ENCODE measurements at places on chromosomes 11 and 22.

GRCh38 chr11:119472856-119473222, 49.9 kb upstream of the THY1 start:
- DNase-seq, result no peak

DNA sequence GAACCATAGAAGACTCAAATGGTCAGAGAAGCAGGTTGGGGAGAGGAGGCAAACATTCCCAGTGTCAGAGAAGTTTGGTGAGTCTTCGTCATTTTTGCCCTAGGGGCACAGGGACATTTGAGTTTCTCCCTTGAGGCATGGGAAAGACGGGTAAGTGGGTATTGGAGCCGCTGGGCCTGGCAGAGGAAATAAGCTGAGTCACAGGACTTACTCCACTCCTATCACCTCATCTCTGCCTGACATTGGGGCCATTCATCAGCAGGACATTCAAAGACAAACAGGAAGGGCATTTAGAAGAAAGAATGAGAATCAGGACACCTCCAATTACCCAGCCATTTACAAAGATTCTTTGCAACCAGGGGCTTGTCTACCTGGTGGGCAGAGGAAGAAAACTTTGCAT, 100.7 kb upstream of the SEZ6L start:
- DNase-seq, result no peak

GRCh38 chr11:22415476-22415875, 77.3 kb downstream of the SLC17A6 start:
- no peak for DNase-seq

DNA sequence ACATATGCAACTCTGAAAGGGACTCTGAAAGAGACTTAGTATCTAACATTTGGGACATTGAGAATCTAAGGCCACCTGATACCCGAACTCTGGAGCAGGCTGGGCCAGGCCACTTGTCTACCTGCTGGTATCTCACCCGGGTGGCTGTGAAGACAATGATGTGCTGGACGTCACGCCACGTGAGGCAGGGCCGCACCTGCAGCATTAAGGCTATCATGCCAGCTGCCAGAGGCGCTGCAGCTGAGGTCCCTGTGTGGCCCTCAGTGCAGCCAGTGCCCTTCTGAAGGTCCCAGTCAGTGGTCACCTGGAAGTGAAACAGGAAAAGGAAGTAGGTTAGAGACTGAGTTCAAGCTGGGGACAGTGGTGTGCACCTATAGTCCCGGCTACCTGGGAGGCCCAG, 12.4 kb downstream of the PCSK7 start:
- DNase-seq, result no peak

- no peak for DNase-seq
Observed at GRCh38 chr11:119290894-119291497, 25.9 kb downstream of the MCAM start.

DNA sequence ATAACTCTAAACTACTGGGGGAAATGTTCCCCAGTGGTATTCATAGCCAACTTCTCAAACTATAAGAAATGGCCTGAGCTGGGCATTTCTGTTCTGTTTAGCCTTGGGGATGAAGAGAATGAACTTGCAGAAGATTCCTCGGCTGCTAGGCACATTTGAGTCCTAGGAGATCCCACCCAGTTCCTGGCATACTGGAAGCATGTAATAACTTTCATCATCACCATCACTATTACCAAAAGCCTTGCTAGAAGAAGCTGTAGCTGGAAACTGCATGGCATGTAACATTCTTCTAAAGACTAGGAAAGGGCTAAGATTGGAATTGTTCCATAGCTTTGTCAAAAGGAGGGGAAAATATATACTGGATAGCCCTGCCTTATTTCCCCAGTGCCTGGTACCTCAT, 40.1 kb upstream of the SLC1A2 start:
- no peak for DNase-seq

DNA sequence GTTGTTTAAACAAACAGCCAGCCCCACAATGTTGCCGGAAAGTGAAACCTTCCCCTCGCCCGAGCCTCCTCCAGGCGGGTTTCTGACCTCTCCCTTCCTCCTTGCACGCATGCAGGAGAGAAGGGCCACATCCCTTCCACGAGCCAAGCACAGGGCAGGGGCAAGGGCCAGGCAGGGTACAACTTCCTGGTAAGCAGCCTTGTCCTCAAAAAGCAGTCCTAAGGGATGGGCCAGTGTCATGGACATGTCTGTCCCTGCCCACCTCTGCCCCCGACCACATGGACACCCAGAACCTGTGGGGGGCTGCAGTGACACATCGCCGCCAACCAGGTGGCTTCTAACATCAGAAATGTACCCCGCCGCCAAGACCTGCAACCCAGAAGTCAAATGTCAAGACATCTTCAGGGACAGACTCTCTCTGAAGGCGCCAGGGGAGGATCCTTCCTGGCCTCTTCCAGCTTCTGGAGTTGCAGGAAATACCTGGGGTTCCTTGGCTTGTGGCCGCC, 145.3 kb downstream of the CRYBB2 start:
- no peak for DNase-seq

- DNase-seq, result peak; percentile 26
Observed at GRCh38 chr22:47094861-47095330, 332.4 kb downstream of the TBC1D22A start.

Data from HFFc6 (cell line).